ENCODE measurements at places on chromosomes 7 and 10. TPM values are rescaled to one million over a fixed set of nuclear protein-coding genes. Genes with fewer than 3 reads are reported as not detected.

- DNase-seq = no peak
Measured at GRCh38 chr10:45282061-45282460, 33.3 kb downstream of the OR13A1 start.

The FGFR2 gene
- 0.13 TPM for total RNA-seq

The BNIP3 gene
- 32.9 TPM for total RNA-seq

DNA sequence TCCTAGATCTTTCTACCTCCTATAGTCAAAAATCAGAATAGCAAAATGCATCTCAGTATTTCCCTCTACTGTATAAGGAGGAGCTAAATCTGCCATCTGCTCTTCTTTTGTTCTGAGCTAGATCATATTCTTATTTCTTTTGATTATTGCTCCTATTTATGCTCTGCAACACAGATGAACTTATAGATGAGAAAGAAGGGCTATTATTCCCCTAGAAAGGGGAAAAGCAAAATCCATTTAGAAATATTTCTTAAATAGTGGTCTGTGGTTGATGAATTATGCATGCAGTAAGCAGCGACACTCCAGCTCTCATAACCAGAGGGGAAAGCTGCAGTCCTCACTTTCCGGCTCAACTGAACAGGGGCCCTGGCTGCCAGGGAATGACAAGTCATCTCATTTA, 207.3 kb upstream of the SORCS1 start:
- no peak for DNase-seq

GRCh38 chr7:117129521-117129955, 176.2 kb downstream of the ST7 start:
- peak; percentile 10 for DNase-seq

DNA sequence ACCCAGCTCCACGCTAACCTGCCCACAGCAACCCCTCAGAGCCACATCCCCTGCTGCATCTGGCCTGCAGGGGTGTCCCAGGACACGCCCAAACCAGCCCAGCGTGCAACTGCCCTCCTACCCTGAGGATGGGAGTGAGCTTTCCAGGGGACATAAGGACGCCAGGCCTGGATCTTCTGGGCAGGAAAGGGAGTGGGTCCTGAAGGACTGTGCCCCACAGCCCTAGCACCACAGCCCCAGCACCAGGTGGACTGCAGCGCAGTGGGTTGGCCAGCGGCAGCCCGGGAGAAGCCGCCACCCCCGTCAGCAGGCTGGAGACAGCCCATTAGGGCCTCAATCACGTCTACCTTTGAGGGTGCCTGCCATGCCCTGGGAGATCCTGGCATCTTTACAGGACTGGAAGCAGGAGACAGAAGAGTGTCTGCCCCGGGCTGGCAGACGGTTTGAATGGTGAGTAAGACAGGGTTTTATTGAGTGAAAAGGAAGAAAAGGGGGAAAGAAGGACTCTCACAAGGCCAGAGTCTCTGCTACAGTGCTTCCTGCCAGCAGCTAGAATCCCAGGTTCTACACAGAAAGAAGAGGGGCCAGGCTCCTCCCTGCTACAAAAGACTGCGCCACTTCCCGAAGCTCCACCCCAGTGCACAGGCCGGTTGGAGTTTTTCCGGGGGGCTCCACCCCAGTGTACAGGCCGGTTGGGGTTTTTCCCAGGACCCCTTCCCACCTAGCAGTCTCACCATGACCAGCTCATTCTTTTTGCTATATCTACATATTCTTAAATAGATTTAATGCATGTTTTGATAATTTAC, 69.8 kb upstream of the KCTD7 start:
- DNase-seq = no peak

The PILRA gene
- total RNA-seq = not detected

GRCh38 chr7:131482800-131483199, 73.6 kb downstream of the PODXL start:
- no peak for DNase-seq

- DNase-seq = peak; percentile 64
Measured at GRCh38 chr10:113326160-113327111, 226.4 kb upstream of the HABP2 start.

The UCMA gene
- total RNA-seq = not detected

The NUTM2E gene
- not detected for total RNA-seq

DNA sequence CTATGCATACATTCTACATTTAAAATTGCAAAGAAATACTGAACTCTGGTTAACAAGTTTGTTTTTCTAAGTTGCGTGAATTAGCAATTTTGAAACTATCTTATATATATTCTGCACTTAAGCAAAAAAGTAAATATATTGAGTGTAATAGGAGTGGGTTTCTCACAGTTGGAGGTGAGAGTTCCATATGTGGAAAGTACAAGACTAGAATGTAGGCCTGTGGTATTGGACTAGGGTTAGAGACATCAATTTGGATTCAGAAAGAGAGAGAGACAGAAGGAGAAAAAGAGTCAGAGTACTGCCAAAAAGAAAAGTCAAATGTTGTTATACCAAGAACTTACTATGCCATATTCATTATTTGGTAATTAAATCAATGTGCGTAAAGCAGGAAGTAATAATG, 47.3 kb upstream of the ITGB8 start:
- DNase-seq = no peak

DNA sequence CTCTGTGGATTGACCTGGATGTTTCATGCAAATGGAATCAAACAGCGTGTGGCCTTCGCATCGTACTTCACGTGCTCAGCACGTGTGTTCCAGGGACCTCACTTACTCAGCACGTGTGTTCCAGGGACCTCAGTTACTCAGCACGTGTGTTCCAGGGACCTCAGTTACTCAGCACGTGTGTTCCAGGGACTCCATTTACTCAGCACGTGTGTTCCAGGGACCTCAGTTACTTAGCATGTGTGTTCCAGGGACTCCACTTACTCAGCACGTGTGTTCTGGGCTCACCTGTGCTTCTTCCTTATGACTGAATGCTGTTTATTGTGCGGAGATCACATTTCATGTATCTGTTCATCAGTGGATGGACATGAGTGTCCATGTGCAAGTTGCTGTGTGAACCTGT, 22.0 kb downstream of the INPP5A start:
- no peak for DNase-seq

- no peak for DNase-seq
Measured at GRCh38 chr10:31822150-31822549, 106.5 kb downstream of the ARHGAP12 start.

The SMARCD3 gene
- total RNA-seq = 3.2 TPM

DNA sequence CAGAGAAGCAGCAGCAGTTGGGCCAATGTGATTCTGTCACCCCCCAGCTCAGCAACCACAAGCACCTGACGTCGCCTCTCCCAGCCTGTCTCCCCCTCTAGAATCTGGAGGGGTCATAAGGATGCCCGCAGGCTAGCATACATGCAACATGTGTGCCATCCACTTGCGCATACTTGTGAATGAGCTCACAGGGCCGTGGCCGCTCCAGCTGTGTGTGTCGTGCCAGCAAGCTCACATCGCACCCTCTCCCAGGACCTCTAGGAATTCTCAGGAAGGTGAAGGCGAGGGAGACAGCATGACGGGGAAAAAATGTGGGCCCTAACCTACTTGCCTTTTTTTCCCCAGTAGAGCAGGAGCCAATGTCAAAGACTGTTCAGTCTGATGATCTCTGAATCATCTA, 80.3 kb downstream of the STRA8 start:
- DNase-seq = no peak

Data from dermis microvascular lymphatic vessel endothelial cell (primary cell).